ENCODE measurements at places on chromosomes 12 and 14.
A peak's percentile ranks its signal among the peaks of the same experiment; 100 is the strongest.

GRCh38 chr12:127445581-127446139 is 821.3 kb upstream of the TMEM132C start:
- no peak for DNase-seq

DNA sequence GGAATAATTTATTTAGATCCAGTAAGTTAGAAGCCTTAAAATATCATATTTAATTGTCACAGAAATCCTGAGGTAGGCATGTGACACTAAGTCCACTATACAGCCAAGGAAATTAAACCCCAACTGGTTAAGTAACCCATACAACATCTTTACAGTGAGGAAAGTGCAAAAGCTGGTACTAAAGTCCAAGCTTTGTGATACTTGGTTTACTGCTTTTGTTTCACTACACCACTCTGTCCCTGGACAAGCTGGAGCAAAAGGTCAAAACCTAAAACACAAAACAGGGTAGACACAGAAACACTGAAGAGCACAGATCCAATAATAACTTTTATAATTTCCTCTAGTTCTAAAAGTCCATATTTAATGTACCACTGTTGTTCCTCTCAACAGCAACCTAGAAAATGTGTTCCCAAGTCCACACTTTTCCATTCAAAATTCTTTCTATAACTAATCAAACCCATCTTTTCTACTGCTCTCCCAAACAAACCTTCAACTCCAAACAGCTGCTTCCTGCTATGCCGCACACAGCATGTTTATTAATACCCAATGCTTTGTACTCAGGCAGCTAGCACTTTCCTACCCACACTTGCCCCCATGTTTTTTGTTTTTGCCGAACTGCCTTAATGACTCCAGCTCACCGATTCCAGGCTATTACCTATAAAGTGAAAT is 90.9 kb downstream of the MED13L start:
- no peak for DNase-seq

DNA sequence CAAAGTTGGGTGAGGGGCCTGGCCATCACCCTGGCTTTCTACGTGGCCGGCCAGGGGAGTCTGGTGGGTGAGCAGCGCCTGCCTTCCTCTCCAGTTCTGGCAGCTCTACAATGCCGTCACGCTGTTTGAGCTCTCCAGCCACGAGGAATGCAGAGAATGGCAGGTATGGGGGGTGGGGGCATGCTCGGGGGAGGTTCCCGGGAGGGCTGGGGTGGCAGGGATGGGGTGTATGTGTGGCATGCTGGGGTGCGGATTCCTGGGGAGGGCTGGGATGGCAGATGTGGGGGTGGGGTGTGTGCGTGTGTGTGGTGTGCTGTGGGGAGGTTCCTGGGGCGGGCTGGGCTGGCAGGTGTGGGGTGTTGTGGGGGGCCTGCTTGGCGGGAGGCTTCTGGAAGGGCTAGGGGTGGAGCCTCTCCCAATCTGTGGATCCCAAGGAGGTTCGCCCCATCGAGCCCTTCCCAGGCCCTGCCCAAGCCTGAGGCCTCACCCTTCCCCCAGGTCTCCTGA is 18.5 kb downstream of the RHOF start:
- no peak for DNase-seq

DNA sequence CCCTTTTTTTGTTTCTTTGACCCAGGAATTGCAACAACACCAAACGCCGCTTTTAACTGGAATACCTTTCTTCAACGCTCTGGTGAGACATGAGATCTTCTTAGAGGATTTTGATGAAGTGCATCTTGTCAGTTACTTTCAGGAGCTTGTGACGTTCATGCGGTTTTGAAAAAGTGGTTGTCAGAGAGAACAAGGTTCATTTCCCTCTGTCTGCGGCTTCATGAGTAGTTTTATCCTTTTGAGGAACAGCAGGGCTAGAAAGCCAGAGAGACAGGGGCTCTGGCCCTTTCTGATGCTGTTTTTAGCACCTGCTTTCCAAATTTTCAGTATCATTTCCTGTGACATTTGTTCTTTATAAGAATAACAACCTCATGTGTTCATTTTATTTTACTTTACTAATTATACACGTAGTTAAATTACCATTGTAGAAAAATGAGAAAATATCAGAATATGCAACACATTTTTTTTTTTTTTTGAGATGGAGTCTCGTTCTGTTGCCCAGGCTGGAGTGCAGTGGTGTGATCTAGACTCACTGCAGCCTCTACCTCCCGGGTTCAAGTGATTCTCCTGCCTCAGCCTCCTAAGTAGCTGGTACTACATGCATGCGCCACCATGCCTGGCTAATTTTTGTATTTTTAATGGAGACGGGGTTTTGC is 61.8 kb downstream of the GLT1D1 start:
- no peak for DNase-seq

GRCh38 chr12:34208331-34209258 is 186.3 kb downstream of the ALG10 start:
- DNase-seq, result no peak

DNA sequence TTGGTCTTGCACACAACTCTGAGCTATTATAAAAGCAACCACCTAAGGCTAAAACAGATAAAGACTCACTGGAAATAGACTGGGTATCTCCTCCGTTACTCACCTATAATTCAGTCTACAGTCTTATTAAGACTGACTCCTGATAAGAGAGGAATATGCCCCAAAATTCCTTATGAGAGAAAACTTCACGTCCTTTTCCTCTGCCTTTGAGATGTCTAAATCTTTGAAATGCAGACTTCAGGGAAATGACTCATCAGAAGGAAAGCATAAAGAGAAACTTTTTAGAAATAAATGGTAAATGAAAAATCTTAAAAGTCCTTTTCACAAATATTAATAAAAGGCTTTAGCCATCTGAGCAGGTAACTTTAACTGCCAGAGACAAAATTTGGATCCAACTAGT is 187.5 kb upstream of the RTL1 start:
- no peak for DNase-seq

- DNase-seq, result no peak
These were observed 33.1 kb downstream of the KCNA5 start for GRCh38 chr12:5076761-5077160.

DNA sequence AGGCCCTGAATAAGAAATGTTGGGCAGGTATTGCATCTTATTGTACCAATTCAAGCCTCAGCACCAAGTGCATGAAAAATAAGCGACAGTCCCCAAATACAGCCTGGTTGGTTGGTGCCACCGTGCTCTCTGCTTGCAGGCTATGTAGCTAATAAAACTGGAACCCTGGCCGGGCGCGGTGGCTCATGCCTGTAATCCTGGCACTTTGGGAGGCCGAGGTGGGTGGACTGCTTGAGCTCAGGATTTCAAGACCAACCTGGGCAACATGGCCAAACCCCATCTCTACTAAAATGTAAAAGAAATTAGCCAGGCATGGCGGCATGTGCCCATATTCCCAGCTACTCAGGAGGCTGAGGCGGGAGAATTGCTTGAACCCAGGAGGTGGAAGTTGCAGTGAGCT is 25.5 kb downstream of the FOXN3 start:
- no peak for DNase-seq

GRCh38 chr14:89303456-89304435 is 113.3 kb downstream of the FOXN3 start:
- peak; percentile 14 for DNase-seq

DNA sequence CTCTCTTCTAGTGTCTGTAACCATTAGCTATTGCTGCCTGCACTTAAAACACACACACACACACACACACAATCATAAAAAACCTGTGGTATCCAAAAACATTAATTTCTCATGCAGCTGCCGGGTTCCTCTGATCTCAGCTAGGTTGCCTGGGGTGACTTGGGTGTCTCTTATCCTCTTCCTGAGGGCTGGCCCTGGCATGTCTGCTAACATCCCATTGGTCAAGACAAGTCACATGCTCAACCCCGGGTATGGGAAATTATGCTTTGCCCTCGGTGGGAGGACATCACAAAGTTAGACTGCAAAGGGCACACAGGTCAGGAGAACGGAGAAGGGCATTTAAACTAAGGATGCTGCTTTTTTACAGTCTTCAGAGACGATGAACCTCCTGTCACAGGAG is 55.7 kb downstream of the TRPV4 start:
- DNase-seq, result peak; percentile 59

GRCh38 chr14:64879635-64880220 is at the start of gene SPTB:
Gene SPTB, minus strand, starts transcription at chr14:64879907. Its CDS starts 56,813 bp downstream, at chr14:64823094.
- DNase-seq, result no peak

DNA sequence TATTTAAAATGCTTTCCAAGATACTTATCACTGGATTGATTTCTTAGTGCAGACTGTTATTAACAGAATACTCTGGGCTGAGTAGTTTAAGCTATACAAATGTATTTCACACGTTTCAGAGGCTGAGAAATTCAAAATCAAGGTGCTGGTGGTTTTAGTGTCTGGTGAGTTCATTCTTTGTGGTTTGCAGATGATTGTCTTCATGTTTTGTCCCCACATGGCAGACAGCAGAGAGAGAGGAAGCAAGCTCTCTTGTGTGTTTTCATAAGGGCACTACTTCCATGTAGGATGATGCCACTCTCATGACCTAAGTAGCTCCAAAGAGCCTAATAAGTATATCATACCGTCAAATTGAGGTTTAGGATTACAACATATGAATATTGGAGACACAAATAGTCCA is 1348.9 kb upstream of the FLRT2 start:
- no peak for DNase-seq

GRCh38 chr14:93727039-93727740 is 61.1 kb downstream of the PRIMA1 start:
- no peak for DNase-seq

GRCh38 chr12:46435625-46436024 is 63.1 kb upstream of the SLC38A2 start:
- DNase-seq, result no peak

DNA sequence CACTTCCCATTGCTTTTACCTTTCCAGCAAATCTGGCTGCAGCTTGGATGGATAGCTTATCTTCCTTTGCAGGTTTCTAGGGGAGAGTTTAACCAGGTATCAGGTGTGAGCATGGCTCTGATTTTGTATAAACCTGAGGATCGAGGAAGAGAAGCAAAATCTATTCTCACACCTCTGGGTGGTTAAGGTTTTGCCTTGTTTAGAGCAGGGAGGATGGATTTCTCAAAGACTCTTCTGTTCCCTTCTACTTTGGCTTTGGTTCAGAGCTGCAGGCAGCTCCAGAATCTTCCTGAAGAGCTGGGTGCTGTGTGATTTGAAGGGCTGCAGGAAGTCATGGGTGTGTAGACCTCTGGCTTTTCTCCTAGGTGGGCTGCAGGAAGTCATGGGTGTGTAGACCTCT is 1.7 kb downstream of the JDP2 start:
- no peak for DNase-seq

GRCh38 chr14:104843006-104843405 is 22.1 kb upstream of the CEP170B start:
- DNase-seq, result no peak

All from foreskin keratinocyte (primary cell).